ENCODE measurements at places on chromosomes 16 and 17.

- no peak for DNase-seq
Measured at GRCh38 chr16:65185241-65185778, 63.4 kb upstream of the CDH11 start.

DNA sequence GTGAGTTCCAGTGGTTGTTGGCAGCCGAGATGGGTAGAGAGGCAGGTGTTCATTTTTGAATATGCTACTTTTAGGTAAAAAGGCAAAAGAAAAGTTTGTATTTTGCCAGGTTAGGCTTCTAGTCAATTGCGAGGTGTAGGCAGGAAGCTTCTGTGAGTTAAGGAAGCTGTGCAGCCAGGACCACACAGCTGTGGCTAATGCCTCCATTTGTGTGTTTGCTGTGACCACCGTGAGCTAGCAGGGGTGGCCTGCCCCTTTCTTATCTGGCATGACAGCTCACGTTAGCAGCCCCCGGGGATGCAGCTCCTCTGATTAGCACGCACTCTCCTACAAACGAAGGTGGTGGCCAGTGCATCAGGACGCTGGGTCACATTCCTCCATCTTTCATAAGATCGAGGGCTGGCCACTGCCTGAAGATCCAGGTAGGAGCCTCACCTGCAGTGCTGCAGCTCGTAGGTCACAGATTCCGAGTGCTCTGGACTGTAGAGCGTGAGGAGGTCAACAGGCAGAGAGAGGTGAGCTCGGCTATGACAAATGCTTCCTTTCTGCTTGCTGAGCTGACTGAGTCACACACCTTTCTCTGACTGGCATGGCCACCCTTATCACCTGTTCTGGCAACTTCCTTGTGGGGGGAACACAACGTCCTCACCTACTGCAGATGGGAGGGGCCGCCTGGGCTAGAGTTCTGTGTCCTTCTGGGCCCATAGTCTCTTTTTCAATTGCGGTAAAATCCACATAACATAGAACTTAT is 244.4 kb downstream of the HS3ST3B1 start:
- DNase-seq = no peak

DNA sequence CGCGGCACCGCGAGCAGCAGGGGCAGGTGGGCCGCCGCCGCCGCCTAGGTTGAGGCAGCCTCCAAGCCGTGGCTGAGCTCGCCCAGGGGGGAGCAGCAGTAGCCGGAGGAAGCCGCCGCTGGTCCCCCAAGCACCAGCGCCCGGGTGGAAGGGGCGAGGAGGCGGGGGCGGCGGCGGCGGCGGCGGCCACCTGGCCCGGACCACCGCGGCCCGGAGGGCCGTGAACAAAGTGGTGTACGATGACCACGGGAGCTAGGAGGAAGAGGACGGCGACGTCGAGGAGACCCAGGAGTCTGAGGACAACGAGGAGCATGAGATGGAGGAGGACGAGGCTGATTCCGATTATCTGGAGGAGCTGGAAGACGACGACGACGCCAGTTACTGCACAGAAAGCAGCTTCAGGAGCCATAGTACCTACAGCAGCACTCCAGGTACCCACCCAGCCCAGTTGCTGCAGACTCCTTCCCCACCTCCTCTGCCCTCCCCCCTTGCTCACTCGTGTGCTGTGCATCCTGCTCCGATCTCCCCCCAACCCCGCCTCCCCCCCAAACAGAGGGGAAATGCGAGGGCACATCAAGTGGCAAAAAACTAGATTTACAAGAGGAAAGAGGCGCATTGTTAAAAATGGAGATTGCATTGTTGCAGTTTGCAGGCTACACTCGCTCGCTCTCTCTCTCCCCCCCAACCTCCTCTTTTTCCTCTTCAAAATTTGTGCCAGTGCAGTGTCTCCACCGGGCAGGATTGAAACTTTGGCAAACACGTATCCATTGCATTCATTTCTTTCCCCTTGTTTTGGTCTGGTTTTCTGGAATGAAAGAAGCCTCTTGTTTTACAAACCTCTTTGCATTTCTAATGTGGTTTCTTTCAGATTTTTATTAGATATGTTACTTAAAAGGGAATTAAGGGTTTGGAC is 41.8 kb upstream of the AMZ2 start:
- DNase-seq = no peak

DNA sequence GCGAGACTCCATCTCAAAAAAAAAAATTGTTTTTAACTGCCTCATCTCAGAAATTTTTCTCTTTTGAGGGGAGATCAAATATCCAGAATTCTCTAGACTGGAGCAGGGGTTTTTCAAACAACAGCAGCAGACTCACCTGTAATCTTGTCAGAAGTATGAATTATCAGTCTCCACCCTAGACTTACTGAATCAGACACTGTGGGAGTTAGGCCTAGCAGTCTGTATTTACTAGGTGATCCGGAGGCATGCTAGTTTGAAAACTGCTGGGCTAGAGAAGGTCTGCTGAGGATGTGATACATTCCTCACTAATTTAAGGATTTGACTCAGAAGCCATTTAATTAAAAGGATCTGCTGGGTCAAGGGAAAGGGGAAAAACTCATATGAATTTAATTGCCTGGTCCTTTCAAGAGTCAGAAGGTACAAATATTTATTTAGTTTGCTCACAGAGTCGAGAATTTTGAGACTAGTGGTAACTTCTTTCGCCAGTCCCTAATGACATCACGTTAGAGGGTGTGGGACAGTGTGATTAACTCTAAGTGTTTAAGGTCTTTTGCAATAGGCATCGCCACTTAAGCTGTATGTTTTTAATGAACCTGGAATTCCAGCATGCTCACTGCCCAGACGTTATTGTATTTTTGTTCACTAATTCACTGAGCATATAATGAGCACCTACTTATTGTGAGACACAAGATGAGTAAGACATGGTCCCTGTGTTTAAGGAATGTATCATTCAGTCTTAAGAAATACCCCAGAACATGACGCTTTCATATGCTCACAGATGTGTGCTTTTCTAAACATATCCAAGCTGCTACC is 14.2 kb downstream of the ATP6V0A1 start:
- peak; percentile 95 for DNase-seq

DNA sequence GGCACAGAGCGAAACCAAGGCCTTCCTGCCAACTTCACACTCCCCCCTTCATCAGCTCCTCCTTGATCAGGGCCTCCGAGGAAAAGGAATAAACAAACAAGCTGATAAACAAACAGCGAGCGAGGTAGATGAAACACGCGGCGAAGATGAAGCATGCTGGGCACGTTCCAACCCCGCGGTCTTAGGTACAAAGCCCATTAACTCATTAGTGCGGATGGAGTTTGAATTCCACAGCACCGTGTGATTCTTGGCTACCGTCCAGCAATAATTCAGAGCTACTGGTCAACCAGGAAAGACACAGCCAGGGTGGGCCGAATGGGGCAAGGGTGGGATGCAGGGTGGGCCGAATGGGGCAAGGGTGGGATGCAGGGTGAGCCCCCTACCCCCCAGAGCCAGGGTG is 67.3 kb downstream of the RBFOX3 start:
- no peak for DNase-seq
